ENCODE measurements at places on chromosomes 1 and 21.

GRCh38 chr1:174884566-174884965 is 115.2 kb upstream of the CACYBP start:
- no peak for DNase-seq

GRCh38 chr1:9827558-9828185 is 3.9 kb upstream of the CLSTN1 start:
- no peak for DNase-seq

DNA sequence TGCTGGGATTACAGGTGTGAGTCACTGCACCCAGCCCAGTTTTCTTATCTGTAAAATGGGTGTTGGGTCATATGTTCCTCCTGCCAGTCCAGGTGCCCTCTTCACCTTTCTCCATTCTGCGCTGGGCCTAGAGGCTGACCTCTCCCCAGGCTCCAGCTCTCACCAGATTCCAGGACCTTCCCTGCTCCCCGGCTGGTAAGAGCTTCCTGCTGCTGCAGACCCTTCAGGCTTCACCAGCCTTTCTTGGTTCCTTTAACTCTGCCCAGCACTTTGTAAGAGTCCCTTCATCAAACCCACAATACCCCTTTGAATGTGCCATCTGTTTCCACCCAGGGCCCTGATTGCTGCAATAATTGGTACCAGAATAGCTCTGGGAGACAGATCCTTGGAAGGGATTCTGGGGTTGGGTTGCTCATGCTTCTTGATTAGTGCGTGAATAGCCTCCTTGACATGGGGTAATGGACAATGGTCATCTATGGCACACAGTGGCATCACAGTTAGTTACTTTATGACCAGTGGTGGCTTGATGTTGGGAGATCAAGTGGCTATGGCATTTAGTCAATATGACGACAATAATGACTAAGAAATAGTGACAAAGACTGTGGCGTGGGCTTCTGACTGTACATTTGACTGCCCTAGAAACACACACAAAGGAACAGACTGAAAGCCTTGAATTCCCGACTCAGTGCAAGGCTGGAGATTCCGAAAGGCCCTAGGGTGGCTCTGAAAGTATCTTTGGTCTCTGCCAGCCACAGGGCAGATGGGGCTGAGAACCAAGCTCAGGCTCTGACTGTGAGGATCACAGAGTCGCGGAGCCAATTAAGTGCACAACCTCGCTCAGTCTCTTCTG is 67.3 kb downstream of the SLC9A1 start:
- no peak for DNase-seq

GRCh38 chr1:7046314-7046713 is 261.1 kb downstream of the CAMTA1 start:
- no peak for DNase-seq

GRCh38 chr1:98660940-98661543 is 479 bp upstream of the SNX7 start:
- no peak for DNase-seq

- DNase-seq: no peak
Measured at GRCh38 chr21:19908390-19908789, 1089.8 kb upstream of the NCAM2 start.

DNA sequence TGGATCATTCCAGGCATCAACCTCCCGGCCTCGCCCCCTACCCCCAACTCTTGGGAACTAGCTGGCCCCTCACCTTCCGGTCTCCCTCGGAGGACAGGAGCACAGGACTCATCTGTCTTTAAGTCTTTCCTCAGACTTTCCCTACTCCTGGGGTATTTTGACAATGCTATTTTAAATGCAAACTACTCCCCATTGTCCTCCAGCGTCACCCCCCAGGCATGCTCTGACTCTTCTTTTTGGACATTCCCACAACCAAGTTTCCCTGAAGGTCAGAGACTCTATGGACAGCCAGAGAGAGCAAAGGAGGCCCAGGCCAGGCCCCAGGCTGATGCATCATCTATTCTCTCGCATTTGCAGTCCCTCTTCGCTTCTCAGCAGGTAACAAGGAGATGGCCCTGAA is 424.3 kb downstream of the PCP4 start:
- no peak for DNase-seq

- DNase-seq: no peak
Measured at GRCh38 chr21:46425041-46425440, 33.6 kb upstream of the DIP2A start.

Measured in T-helper 2 cell (primary cell).